ENCODE measurements at places on chromosomes 1 and 21. TPM values are rescaled to one million over a fixed set of nuclear protein-coding genes. Genes with fewer than 3 reads are reported as not detected.

DUSP23 gene
- 41.5 TPM for total RNA-seq

AMY1A gene
- not detected for total RNA-seq

RABGGTB gene
- total RNA-seq: 61.5 TPM

OR2L2 gene
- not detected for total RNA-seq

DIO1 gene
- 2.1 TPM for total RNA-seq

CD48 gene
- 10.0 TPM for total RNA-seq

GJB5 gene
- 0.41 TPM for total RNA-seq

TNFRSF8 gene
- 1.3 TPM for total RNA-seq

Data from uterus (tissue), 4 donors.